NCI-H345 (cell line): ENCODE measurements at places on chromosomes 1 and 21.

DNA sequence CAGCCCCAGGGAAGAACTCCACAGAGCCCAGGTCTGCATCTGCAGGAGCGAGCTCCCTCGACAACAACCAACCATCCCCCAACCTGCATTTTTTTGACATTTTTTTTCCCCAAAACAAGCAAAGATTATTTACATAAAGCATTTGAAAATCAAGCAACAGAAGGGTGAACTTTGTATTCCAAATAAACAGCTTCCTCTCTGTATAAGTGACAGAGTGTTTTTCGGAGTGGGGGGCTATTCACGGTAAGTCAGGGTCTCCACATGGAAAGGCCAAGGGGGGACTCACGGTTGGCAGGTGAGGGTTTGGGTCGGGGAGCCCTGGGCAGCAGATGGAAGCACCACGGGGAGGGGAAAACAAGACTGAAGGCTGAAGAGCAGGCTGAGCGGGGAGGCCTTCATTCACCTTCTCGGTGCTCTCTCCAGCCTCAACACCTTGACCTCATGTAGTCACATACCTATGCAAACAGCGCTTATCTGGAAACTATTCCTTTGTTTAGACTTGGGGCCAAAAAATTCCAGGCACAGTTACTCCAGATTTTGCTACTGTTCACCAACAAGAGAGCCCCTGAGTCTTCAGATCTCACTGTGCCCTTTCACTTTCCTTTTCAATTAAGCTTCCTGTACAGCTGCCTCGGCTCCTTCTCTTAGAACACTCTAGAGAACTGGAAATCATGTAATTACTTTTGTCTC, 27.6 kb downstream of the C2CD2 start:
- no peak for DNase-seq

DNA sequence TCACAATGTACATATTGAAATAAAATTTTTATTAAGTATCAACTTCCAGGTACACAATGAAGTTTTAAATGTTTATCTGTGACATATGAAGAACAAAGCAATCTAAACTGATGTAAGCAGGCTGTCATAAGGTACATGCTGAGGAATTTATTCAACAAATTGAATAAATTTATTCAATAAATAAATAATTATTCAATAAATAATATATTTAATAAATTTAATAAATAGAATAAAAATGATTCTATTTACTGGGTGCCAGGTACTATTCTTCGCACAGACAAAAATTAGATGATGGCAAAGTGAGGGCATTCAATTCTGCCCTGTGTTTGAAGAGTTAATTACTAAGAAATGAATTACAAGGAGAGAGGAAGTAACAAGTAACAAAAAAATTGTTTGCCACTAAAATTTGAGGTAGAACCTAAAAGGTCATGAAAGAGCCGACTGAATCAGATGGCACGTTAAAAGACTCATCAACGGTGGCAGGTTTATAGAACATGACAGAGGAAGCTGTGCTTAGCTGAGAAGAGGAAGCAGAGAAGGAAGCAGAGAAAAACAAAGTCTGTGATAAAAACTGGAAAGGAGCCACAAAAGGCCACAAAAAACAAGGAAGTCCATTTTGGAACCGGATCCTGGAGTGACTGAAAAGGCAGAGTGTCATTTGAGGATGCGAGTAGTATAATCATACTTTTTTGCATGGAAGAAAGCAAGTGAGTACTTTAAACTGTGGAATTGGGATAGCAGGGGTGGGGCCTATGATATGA, 2.2 kb upstream of the USP24 start:
- DNase-seq = no peak

GRCh38 chr21:42364304-42364865, 1.9 kb downstream of the TFF1 start:
- no peak for DNase-seq

DNA sequence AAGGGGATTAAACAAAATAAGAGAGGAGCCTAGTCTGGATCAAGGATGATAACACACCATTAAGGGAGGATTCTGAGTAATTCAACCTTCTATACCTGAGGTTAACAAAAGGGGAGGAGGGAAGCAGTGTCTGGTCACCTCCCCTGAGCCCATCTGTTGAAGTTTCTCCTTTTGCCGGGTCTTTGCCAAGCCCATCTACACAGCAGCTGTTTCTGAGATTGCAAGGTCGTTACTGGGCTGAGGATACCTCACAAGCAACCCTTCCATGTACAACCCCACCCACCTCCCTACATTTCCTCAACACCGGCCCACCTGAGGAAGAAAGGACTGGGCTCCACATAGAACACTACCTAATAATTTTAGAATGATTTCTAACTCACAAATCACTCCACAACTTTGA, 26.3 kb downstream of the LRRC52 start:
- no peak for DNase-seq

DNA sequence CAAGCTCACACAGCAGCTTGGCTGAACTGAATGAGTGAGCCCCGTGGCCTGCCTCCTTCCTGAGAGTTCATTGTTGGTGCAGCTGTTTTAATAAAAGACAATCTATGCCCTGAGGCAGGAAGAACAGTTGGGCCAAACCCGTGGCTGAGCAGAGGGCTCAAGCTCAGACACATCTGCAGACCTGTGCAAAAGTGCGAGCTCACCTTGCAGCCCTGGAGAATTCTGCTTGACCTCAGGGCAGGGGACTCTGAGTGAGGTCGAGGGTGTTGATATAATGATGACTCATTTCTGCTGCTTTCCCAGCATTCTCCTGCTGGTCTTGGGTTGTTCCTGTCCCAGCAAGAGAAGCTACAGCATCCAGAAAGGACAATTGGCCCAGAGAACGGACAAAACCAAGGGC, 61.0 kb downstream of the ATP5PO start:
- peak; percentile 75 for DNase-seq

DNA sequence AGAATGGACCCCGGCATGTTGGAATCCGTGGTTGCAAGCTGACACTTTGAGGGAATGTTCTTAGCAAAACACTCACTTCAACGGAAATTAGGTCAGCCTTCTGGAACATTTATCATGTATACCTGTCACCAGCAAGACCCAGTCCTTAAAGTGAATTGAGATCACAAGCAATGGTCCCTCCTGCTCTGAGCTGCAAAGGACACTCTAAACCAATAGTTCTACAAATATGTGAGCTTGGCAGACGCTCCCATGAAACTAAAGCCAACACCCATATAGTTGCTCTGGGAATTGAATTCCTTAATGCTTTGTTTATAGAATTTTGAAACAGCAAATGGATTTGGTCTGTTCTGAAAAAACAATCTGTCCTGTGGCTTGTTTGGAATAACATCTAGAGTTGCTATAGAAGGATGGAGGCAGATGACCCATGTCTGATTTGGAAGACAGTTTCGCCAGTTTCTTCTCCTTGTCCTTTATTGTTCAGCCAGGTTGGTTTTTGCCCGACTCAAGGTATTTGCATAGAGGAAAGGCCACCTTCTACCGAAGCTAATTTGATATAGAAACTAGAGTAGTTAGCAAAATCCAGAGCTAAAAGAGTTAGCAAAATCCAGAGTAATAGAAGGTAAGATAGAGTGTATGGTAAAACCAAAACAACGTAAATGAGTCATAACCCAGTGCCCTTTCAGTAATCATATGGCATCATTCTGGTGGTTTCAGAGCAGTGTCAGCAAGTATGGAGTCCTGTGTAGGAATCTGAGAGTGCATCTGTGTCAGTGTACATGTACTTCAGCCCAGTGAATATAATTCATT, 236.2 kb downstream of the NFIA start:
- DNase-seq = no peak

DNA sequence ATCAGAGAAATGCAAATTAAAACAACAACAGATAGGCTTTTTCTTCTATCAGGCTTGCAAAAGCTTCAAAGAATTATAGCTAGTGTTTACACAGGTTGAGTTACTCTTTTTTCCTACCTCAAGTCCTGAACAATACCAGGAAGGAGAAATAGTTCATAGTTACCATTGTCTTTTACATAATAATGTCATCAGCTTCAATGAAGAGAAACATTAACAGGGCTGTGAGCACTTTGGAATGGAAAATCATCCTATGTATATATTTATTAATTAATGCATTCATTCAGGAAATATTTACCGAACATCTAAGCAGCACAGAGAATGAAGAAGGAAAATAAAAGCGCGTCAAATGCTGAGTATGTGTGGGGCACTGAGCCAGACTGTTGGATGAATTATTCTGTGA, 197.3 kb downstream of the ZBTB18 start:
- no peak for DNase-seq

- peak; percentile 18 for DNase-seq
Observed at GRCh38 chr21:35005560-35006224, 43.4 kb downstream of the RUNX1 start.

DNA sequence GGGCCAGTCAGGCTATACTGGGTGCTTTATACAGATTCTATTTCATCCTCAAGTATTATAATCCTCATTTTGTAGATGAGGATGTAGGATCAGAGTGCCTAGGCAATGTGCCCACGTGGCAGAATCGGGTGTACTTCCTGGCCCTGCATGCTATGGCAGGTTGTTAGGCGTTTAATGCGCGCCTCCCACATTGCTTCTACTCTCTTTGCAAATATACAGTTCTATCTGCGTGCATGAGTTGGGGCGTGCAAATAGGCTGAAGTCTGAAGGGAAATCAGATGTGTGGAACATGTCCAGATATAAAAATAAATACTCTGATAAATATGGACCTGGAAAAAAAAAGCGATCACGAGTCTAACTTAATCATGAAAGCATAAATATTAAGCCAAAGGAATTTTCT, 194.7 kb upstream of the FMN2 start:
- no peak for DNase-seq

- no peak for DNase-seq
Observed at GRCh38 chr1:150259217-150259616, 1.6 kb downstream of the CA14 start.

- no peak for DNase-seq
Observed at GRCh38 chr21:42468491-42469131, 27.4 kb downstream of the RSPH1 start.

DNA sequence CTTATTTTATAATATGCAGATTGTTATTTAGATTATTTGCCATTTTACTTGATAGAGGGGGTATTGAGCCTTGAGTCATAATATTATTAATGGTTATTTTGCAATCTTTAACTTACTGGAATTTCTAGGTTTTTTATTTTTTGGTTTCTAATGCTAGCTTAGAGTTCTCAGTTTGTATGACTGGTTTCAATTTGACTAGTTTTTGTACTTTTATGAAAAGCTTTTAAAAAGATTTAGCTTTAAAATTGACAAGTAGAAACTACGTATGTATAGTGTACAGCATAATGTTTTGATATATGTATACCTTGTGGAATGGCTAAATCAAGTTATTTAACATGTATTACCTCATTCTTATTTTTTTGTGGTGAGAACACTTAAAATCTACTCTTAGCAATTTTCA, 41.5 kb downstream of the CEP350 start:
- DNase-seq = no peak

GRCh38 chr1:27130798-27131197, 24.1 kb downstream of the SLC9A1 start:
- no peak for DNase-seq

DNA sequence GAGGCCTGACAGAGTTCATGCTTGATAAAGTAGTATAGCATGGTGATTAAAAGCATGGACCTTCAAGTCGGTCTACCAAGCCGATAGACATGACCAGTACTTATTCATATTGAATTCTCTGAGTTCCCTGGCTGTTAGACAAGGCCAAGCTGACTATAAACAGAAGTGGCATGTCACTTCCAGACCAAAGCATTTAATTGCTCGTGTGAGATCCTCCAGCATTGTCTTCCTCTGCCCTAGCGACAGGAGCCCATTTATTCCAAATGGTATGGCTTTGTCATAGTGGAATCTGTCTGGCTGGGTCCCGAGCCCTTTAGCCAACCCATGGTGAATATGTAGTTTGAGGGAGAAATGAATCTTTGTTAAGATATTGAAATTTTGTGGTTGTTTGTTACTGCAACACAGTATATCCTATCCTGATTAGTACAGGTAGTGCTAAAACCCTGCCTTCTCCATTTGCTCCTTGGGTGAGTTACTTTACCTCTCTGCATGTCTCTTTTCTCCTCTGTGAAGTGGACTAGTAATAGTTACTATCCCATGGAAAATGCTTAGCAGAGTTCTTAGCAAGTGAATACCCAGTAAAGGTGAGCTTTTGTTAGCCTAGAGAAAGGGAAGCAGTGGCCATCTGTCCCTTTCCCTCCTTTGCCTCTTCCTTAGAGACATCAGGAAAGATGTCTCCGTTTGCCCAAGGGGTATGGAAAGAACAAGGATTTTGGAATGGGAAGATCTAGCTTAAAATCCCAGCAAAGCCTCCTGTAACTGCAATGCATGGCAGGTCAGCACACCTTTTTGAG, 77.6 kb upstream of the CD1D start:
- DNase-seq = no peak

DNA sequence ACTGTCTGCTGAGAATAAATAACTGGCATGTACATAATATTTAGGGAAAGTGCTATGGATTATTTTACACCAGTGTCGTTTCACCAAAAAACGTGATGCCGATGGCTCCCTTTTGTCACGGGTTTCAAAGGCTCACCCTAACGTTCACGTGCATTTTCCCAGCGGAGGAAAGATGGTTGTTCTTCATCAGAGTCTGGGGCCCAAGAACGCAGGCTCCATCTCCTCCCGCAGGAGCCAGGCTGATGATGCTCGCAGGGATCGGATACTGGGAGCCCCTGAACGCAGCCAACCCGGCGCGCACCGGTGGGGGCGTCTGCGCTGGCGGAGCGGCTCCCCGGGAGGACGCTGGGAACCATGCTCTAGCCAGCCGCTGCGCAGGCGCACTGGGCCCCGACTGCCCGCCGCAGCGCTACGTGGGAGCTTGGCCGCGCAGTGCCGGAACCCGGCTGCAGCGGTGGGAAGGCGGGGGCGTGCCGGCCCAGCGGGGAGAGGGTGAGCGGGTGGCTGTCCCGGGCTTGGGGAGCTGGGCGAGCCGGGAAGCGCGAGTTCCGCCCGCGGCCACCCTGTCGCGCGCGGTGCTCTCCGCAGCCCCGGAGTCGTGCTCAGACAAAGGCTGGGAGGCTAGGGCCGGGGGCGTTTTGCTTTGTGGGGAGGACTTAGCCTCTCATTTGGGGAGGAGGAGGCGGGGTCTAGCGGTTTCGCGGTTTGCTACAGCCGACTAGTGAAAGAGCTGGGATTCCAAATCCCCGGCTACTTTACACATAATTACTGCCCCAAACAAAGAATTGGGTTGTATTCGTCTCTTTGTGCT, at the start of gene ZFP69B:
ZFP69B (plus strand) TSS at position 793 of the 811 bp plus-strand sequence. CDS start 486 bp downstream, outside the sequence.
- DNase-seq = peak; percentile 93

DNA sequence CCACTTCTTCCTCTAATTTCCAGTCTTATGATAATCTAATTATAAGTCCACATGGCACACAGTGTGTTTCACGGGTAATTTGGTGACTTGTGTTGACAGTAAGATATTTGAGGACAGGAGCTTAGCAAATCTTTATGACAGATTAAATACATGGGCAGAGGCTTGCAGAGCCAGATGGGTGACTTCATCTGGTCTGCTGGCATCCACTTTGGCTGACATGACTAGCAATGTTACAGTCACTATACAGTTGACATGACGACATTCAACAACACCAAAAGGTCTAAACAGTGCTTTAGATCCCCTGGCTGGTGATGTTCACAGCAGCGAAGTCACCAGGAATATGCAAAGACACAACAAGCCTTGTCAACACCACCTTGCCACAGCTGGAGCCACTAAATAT, 147.2 kb downstream of the ETS2 start:
- no peak for DNase-seq

- no peak for DNase-seq
Observed at GRCh38 chr1:212683357-212683722, 16.3 kb downstream of the BATF3 start.

GRCh38 chr1:174999936-175000696, at the start of gene CACYBP:
Gene CACYBP, plus strand, starts transcription at chr1:174999947. Its CDS starts 234 bp downstream, at chr1:175000181.
- DNase-seq = peak; percentile 57

- DNase-seq = no peak
Observed at GRCh38 chr1:219443763-219444162, 169.1 kb downstream of the ZC3H11B start.

- no peak for DNase-seq
Observed at GRCh38 chr1:154956544-154956941, 644 bp upstream of the PBXIP1 start.

- DNase-seq = no peak
Observed at GRCh38 chr1:13871886-13872285, 171.9 kb downstream of the PRDM2 start.
